SK-N-MC (cell line): ENCODE measurements at places on chromosomes 7 and 10.
A peak's percentile ranks its signal among the peaks of the same experiment; 100 is the strongest.

DNA sequence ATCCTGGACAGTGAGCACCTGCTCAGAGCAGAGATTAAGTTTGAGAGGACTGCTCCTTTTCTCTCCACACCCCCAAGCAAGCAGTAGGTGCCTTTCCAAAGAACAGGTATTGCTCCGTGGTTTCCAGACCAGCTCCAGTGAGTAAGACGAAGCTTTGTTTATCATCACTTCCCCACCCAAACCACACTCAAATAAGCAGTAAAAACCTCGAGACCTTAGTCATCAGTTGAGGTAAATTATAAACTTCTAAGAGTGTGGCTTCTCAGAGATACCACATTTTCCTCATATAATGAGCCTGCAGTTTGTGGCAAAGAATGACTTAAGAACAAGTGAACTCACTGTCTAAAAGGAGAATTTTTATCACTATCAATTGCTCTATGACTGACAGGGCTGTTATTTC is 50.0 kb upstream of the GRB10 start:
- DNase-seq: no peak

GRCh38 chr10:68861253-68861652 is 33.9 kb downstream of the STOX1 start:
- no peak for DNase-seq

DNA sequence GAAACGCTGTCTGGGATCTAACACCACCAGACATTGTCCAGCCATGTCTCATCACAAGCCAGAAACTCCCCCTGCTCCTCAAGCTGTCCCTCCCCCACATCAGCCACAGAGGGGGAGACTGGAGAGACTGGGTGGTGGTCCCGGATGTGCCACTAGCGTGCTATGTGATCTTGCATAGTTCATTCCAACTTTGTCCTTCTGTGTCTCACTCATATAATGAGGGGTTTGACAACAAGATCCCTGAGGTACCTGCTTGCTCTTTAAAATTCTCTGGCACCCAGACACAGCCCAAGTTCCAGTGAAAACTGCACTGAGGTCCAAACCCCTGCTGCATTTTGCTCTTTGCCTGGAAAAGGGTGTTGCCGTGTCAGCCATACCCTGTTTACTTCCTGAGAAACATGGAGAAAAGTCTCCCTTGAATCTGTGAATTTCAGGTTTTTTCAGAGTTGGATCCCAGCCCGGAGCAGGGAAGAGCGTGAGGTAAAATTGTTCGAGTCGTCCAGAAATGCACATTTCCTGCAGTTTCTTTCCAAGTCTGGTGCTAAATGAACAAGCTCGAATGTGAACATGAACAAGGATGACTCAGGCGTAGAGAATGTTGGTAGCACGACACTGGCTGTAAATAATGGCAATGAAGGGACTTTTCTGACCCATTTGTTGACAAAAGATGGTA is 156.6 kb downstream of the CCDC3 start:
- no peak for DNase-seq

DNA sequence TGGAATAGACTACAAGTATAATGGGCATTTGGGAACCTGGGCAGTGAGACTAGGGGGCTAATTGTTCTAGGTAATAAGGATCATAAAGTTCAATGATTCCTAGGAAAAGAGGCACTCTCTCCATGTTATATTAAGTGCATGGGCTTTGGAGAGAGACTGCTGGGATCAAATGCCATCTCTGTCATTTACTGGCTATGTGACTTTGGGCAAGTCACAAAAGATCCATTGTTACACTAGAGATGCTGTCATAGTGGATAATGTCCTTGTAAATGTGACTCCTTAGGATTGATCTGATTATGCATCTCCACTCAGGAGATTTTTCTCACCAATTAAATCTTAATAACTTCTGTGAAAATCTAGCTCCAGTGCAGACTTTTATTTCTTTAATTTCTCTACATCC is 156.3 kb upstream of the CACNA2D1 start:
- no peak for DNase-seq

DNA sequence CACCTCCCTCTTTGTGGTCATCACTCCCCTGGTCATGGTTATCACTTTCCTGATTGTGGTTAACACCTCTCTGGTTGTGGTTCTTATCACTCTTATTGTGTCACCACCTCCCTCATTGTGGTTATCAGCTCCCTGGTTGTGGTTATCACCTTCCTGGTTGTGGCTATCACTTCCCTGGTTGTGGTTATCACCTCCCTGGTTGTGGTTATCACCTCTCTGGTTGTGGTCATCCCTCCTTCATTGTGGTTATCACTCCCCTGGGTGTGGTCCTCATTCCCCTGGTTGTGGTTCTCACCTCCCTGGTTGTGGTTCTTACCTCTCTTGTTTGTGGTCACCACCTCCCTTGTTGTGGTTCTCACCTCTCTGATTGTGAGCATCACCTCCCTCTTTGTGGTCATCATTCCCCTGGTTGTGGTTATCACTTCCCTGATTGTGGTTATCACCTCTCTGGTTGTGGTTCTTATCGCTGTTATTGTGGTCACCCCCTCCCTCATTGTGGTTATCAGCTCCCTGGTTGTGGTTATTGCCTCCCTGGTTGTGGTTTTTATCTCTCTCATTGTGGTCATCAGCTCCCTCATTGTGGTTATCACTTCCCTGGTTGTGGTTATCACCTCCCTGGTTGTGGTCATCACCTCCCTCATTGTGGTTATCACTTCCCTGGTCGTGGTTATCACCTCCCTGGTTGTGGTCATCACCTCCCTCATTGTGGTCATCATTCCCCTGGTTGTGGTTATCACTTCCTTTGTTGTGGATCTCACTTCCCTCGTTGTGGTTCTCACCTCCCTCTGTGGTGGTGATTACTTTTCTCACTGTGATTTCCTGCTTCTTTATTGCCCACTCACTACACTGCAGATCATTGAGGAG is 106.7 kb downstream of the GPR26 start:
- DNase-seq: no peak

- DNase-seq: no peak
Observed at GRCh38 chr10:69443354-69443753, 7.9 kb upstream of the TSPAN15 start.

DNA sequence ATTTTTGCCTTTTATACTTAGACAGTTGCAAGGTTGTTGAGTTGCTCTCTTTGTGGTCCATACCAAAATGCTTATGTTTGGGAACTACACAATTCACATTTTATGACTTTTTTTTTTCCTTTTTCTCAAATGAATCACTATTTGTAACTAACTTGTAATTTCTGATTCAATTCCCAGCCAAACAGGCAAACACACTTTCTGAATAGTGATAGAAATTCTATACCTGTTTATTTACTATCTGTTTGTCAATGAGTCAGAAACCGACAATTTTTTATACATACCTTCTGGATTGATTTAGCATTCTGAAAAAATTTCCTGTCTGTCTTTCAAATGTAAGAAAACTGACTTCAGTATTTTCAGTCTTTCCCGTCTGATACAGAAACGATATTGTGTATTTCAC is 69.1 kb downstream of the MBL2 start:
- no peak for DNase-seq

DNA sequence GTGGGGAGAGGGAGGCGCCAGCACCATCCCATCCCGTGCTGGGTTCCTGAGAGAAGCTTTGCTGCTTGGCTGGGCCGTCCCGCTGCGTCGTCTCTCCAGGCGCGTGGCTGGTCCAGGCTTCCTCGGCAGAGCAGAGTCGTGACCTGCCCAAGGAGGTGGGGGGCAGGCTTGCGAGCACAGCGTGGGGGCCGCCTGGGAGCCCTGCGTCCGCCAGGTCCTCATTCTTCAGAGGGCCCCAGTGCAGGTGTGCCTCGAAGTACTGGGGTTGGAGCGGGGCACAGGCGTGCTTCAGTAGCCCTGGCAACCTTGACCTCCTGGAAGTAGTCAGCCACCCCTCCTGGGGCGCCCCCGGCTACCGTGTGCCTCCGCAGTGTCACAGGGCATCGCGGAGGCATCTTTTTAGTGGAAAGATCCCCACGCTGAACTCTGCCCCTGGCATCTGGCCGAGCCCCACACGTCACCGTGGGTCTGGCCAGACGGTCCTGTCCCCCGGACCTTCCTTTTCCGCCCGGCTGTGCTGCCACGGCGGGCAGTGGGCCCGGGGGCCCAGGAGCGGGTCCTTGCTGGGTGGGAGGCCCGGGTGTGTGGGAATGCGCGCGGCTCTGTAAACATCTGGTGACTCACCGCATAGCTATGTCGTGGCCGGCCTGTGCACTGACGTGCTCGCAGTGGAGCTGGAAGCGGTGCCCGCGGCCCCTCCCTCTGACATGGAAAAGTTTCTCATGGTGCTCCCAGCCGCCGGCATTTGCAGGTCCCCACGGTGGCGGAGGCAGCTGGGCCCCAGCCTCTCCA is 6.4 kb downstream of the MAFK start:
- peak; percentile 30 for DNase-seq

DNA sequence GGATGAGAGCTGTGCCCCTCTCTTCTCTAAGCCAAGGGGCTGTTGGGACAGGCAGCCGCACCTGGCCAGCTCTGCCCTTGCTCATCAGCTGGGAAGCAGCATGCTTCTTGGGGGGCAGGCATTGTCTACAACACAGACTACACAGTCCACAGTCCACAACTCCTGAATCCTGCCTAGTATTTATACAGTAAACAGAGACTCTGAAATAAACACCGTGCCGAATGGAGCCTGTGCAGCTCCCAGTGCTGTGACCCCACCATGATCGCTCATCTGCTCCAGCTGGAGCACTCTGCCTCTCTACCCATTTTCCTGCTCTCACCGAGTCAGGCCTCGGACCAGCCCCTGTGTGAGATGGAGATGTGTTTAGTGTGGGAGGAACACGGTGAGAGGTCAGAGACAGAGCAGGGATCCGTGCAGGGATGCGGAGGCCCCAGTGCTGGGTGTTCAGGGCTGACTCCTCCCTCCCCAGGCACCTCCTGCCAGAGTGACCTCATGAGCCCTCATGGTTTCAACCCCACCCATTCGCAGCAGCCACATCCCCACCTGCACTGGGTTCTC is 608.0 kb downstream of the DNAJB6 start:
- DNase-seq: no peak

- no peak for DNase-seq
Observed at GRCh38 chr7:142445019-142445686, 187.3 kb upstream of the PRSS58 start.

GRCh38 chr10:14116021-14116420 is 214.7 kb downstream of the FRMD4A start:
- no peak for DNase-seq

GRCh38 chr7:96337519-96337918 is 15.6 kb upstream of the SLC25A13 start:
- DNase-seq: no peak

DNA sequence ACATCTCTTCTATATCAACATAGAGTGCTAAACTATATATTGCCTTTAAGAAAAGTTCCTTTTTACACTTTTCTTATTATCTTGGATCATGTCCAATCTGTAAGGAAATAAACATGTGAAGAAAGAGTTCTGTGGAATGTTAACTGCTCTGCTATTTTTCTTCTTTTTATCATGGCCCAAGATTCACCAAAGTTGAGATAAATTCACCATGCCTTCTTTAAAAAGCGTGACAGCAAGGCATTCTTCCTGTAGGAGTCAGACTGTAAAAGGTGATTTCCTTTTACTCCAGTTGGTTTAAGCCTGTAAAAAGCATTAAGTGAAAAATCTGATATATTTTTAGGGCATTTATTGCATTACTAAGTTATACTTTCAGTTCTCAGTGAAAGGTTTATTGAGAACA is 165.7 kb upstream of the FZD1 start:
- DNase-seq: no peak

DNA sequence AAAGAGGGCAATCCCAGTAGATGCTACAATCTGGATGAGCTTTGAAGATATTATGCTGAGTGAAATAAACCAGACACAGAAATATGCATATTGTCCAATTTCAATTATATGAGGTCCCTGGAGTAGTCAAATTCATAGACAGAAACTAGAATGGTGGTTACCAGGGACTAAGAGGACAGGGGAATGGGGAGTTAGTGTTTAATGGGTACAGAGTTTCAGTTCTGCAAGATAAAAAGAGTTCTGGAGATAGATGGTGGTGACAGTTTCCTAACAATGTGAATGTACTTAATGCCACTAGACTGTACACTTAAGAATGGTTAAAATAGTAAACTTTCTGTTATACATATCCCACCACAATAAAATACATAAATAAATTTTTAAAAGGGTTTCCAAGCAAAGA is 236.6 kb downstream of the ELMO1 start:
- DNase-seq: no peak

DNA sequence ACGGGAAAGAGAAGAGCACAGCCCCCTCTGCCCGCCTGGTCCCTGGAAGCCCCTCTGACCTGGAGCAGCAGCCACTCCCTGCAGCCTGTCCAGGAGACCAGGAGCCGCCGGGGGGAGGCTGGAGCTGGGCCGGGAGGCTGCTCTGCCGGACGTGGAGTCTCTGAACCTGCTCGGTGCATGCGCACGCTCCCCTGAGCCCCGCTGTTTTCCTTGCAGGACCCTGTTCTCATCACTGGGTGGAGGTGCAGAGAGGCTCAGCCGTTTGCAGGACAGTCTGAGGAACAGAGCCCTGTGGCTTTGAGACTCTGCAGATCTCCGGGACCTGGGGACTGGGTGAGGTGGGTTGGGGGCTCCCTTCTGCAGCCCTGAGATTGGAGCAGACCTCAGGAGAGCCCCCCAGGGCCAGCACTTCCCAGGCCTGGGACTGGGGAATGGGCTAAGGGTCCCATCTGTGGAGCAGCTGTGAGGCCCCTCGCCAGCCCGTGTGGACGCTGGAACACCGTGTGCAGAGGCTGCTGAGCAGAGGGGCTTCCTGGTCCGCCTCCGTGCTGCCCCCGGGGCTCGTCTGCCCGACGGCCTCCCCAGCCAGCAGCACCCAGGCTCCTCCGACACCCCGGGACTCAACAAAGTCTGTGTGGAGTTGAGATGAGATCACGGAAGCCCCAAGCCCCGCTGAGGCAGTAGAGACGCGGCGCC is 48.5 kb upstream of the ADGRA1 start:
- DNase-seq: no peak

DNA sequence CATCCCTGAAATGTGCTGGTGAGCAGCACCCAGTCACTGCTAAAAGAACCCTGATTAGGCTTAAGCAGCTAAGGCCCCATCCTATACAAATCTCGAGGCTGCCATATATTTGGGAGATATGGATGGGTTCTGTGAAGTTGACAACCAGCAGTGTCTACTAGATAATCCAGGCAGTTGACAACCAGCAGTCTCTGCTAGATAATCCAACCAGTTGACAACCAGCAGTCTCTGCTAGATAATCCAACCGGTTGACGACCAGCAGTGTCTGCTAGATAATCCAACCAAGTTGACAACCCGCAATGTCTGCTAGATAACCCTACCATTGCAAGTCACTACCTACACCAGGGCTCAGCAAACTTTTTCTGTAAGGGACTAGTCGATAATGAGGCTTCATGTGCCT is 58.3 kb upstream of the KDM7A start:
- DNase-seq: no peak

- no peak for DNase-seq
Observed at GRCh38 chr10:93600446-93601145, 439 bp downstream of the RBP4 start.

DNA sequence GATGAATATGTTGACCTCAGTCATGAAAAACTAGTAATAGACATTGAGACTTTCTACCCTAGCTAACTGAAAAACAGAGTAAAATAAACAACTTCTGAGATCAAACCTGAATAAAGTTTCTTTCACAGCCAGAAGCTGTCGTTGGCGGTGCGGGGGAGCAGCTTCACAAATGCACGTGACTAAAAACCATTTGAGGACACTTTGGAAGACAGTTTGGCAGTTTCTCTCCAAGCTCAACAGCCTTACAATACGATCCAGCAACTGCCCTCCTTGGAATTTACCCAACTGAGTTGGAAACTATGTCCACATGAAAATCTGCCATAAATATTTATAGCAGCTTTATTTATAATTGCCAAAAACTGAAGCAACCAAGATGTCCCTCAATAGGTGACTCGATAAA is 63.1 kb downstream of the CYTH3 start:
- DNase-seq: no peak
